ENCODE measurements at places on chromosomes 3 and 15. TPM values are rescaled to one million over a fixed set of nuclear protein-coding genes. Genes with fewer than 3 reads are reported as not detected.

Gene ARPC4
- total RNA-seq: 138 TPM

Gene CYP1A2
- 0.09 TPM for total RNA-seq

Gene PTX3
- total RNA-seq: 35.6 TPM

Gene MEX3B
- 31.9 TPM for total RNA-seq

Gene UBA7
- 139 TPM for total RNA-seq

Gene CCK
- total RNA-seq: not detected

DNA sequence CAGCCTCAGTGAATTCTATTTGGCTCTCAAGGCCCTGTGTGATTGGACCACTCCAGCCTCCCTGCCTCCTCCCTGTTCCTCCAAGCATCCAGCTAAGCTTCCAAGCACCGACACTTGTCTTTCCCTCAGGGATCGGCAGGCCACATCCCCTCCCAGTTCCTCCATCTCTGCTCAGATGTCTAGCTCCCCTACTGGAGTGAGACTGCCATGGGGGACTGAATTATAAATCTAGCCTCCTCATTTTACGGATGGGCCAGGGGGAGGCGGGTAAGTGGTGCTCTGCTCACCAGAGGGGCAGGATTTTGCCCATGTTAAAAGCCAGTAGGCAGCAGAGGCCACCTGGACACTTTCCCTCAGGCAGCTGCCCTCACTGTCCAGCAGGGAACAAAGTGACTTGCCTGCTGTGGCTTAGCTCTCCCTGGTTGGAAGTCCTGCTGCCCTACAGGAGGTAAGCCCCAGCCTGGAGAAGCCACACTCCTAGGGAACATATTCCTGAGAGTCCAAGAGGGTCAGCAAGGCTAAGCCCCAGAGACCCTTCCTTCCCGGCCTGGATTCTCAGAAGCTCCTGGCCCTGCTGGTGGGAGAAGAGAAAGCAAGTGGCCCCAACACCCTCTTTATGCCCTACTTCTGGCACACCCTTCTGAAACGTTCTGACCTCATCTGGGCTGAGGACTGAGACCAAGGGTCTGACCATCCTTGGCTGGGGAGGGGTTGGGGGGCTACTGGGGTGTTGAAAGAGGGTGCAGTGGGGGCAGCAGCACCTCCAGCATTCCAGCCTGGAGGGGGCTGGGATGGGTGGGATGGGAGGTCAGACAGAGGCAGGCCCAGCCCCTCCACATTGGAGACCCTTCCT, 9.1 kb upstream of the HHATL start:
- no peak overlapping the region for H3K27ac ChIP-seq
- peaks cover 22% of the 10 kb centered on the region for H3K27me3 ChIP-seq
- no peaks in the 10 kb centered on the region for H3K36me3 ChIP-seq
- H3K4me1 ChIP-seq: no peaks in the 10 kb centered on the region

DNA sequence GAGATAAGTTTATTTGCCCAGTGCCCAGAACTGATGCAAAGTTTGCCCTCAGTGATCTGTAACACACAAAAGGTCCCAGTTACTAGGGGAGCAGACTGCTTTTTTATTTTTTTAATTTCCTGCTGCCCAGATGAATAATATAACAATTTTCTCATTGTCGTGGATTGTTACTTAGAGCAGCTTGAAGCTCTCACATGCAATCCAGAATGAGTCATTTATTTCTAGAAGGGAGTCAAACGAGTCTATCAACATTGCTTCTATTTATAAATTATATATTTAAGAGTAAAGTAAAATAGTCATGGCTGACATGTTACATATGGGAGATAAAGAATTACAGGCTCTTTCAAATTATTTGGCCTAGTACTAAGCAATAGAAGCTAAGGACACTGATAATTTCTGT, 41.3 kb downstream of the MEIS2 start:
- no peaks in the 10 kb centered on the region for H3K27me3 ChIP-seq
- H3K27ac ChIP-seq: peak overlapping the region; percentile 94
- H3K4me1 ChIP-seq: peaks cover 70% of the 10 kb centered on the region
- no peak overlapping the region for H3K4me3 ChIP-seq
- DNase-seq: no peak

GRCh38 chr3:187359798-187360486, 8.2 kb upstream of the RTP4 start:
- H3K4me1 ChIP-seq: peaks cover 4% of the 10 kb centered on the region
- no peak overlapping the region for H3K4me3 ChIP-seq
- H3K27me3 ChIP-seq: no peaks in the 10 kb centered on the region
- no peak overlapping the region for H3K27ac ChIP-seq
- no peak for DNase-seq

GRCh38 chr15:98296653-98297052, 336.1 kb downstream of the ARRDC4 start:
- no peak overlapping the region for H3K27ac ChIP-seq
- no peak for DNase-seq
- peaks cover 90% of the 10 kb centered on the region for H3K27me3 ChIP-seq
- H3K4me3 ChIP-seq: no peak overlapping the region

DNA sequence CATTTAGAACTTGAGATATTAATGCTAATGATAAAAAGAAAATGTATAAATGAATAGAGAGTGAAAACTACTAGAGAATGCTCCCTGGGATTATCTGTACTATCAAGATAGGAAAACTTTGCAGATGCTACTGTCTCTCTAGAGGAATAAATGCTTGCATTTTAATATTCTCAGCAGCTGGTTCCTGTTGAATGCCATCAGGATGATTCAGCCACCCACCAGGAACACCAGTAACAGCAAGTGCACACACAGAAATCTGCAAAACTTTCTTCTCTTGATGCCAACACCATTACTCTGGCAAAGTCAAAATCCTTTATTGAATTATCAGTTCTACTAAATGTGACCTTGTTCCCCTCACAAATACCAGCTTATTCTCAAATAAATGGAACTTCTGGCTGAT, 148.4 kb downstream of the TIGIT start:
- H3K27ac ChIP-seq: no peak overlapping the region
- H3K36me3 ChIP-seq: no peaks in the 10 kb centered on the region
- no peak overlapping the region for H3K4me3 ChIP-seq
- H3K27me3 ChIP-seq: no peaks in the 10 kb centered on the region
- H3K4me1 ChIP-seq: peaks cover 9% of the 10 kb centered on the region
- DNase-seq: no peak
